ENCODE measurements at places on chromosomes 12 and 14.

DNA sequence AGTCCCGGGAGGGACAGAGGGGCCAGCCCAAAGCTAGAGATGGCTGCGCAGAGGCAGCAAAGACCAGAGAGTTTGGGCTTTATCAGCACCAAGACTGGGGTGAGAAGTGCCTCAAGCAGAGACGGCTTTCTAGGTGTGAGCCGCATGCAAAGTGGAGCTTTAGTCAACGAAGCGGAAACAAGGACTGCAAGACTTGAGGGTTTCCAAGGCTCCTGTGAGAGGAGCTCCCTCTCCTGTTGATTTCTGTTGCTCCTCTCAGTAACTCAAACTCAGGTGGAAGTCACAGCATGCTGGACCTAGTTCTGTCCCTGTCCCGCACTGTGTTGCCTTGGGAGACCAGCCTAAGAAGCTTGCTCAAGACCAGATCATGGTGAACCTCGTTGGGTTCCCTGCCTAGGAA is 327.8 kb downstream of the MED13L start:
- no peak for DNase-seq

DNA sequence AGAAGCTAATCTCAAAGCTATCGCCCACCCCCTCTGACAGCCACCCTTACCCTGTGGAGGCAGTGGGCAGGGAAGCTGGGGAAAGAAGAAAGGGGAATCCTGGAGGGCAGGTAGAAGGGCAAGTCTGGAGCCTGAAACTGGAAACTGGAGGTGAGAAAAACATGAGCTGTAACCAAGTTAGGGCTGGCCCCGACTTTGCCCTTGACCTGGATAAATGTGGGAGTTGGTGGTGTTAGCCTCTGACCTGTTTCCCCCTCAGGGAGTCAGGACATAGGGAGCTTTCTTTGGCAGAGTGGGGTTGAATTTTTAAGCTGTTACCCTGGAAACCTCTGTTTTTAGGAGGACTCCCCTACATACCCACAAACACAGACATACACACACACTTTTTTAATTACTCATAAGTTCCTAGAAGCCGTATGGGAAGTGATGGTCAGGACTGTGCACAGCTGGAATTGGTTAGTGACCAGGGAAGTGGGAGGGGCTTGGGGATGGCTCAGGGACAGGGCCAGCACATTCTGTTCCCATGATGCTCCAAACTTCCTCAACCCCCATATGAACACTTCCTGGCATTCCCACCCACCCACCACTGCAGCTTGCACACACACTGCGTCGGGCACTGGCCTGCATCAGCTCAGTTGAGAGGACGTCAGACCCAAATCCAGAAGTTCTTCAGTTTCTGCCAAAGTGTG is 5.0 kb upstream of the MMP19 start:
- DNase-seq = peak; percentile 90

DNA sequence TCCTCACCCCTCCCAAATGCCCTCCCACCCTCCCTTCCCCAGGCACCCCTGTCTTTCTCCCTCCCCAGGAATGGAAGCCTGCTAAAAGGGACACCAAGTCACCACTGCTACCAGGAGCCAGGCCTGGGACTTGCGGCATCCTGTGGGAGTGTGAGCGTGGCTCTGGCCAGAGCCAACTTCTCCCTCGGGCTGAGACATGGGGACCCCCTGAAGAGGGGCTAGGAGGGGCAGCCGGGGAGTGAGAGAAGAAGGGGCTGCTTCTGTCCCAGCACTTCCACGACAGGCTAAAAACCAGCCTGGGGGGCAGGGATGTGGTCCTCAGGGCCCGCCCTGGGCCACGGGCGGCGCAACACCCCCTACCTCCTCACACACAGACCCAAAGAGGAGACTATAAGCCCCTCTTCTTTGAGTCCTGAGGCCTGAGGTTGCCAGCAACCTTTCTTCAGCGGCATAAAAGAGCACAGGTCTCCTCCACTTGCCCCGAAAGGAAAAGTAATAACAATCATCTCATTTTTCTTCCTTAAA is 278.9 kb downstream of the DPF3 start:
- no peak for DNase-seq

GRCh38 chr12:58919231-58920101 is 838 bp downstream of the LRIG3 start:
- DNase-seq = no peak

DNA sequence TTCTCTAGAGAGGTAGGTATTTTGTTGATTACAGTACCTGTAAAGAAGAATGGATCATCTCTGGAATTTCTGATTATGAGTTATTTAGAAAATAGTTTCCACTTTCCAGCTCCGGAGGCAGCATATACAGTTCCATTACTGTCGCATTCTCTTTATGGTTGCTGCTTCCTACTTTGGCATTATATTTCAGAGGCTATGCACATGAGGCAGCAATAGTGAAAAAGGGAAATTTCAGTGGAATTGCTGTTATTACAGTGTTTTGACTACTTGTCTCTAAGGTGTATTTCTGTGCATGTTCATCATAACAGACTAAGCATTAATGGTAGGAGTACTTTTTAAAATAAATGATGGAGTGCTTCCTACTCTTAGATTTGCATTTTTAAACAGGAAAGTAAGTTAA is 10.2 kb downstream of the GNG2 start:
- DNase-seq = no peak

DNA sequence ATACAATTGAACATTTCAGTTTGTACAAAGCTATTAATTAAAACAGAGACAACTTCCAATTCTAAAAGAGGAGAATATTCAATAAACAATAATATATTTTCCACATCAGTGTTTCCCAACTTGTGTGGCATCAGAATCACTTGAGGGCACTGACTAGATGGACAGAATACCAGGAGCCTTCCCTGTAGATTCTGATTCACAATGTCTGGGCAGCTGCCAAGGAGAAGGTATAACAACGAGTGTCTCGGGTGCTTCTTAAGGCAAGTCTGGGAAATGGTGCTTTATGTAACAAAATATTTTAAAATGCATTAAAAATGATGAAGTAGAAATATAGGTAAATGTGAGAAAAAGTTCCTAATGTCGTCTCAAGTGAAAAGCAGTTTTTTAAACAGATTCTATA is 26.2 kb downstream of the GALC start:
- no peak for DNase-seq

GRCh38 chr12:10163084-10163483 is 8.8 kb downstream of the OLR1 start:
- no peak for DNase-seq

- no peak for DNase-seq
Measured at GRCh38 chr12:26666286-26666685, 166.7 kb downstream of the ITPR2 start.

- DNase-seq = no peak
Measured at GRCh38 chr12:77941401-77941800, 110.7 kb downstream of the NAV3 start.

DNA sequence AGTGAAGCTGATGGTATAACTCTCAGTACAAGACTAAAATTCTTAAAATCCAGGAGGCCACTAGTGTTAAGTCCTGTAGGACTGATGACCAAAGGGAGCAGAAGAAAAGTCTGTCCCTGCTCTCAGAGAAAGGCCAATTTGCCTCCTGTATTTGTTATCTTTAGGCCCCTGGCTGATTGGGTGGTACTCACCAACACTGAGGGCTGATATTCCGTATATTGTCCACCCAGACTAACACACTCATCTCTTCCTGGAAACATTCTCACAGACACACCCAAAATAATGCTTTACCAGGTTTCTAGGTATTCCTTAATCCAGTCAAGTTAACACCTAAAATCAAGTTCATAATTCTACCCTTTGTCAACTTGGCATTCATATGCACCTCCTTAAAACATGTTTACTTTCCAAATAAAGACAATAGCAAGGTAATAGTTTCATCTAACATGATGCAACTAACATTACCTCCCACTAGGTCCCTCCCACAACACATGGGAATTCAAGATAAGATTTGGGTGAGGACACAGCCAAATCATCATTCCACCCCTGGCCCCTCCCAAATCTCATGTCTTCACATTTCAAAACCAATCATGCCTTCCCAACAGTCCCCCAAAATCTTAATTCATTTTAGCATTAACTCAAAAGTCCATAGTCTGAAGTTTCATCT is 84.3 kb downstream of the EGLN3 start:
- no peak for DNase-seq

DNA sequence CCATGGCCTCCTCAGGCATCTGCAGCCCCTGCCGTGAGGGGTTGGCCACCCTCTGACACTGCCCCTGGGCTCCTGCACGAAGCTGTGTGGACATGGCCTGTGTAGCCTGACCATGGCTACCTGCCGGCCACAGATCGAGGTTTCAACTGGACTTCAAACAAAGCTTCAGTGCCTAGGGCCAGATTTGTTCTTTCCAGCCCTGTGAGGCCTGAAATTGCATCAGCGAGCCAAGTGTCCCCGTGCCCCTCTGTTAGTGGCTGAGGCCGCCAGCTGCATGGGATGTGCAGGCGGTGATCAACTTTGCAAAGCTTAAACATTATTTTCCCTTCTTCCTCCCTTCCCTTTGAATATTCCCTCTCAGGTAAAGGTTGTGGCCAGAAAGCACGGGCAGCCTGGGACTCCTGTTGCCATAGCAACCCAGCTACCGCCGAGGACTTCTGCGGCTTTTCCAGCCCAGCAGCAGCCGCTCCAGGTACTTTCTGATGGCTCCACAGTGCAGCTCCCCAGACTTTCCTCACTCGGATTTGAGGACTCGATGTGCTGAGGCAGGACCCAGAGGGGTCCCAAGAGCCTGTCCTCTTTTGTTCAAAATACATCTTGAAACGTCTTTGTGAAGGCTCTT is 35.8 kb downstream of the DDX51 start:
- no peak for DNase-seq

GRCh38 chr14:59362513-59362912 is 102.7 kb downstream of the GPR135 start:
- DNase-seq = no peak

- DNase-seq = no peak
Measured at GRCh38 chr12:96810477-96810876, 96.6 kb upstream of the NEDD1 start.

GRCh38 chr12:2559931-2560330 is 234.8 kb upstream of the FKBP4 start:
- DNase-seq = no peak

DNA sequence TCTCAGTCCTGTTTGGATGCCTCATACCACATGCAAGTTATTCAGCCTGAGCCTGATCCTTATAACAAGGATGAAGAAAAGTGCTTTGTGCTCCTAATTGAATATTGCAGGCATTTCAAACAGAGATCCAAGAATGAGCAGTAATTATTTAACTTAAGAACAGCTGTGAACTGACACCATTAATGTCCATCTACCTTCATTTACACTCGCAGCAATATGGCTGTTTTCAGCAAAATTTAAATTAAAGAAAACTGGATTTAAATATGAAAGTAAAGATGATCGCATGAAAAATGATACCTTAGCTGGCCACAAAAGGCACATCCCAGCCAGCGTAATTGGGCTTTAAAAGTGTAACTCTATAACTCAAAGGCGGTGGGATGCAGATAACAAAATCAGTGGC is 466.3 kb downstream of the GALC start:
- no peak for DNase-seq
